Activated T-helper 1 cell treated with anti-CD3 and anti-CD28 coated beads, Interleukin-12 subunit alpha, Interleukin-12 subunit beta, Interleukin-2, Interleukin-4 antibody, amounts not matched to agents 30 ng/mL and 10 ng/mL and 1 ng/mL, durations not matched to agents 14 hours and 24 hours and 36 hours (primary cell): ENCODE measurements at places on chromosomes 2 and 18.

GRCh38 chr2:226903179-226903578, 67.3 kb downstream of the RHBDD1 start:
- H3K4me3 ChIP-seq, result no peak overlapping the region
- H3K4me1 ChIP-seq, result peaks cover 18% of the 10 kb centered on the region
- peaks cover 6% of the 10 kb centered on the region for H3K36me3 ChIP-seq
- H3K27me3 ChIP-seq, result no peaks in the 10 kb centered on the region

GRCh38 chr2:17309741-17310339, 208.4 kb downstream of the RAD51AP2 start:
- H3K36me3 ChIP-seq, result no peaks in the 10 kb centered on the region
- peaks cover 5% of the 10 kb centered on the region for H3K27me3 ChIP-seq
- H3K4me1 ChIP-seq, result peaks cover 8% of the 10 kb centered on the region
- H3K4me3 ChIP-seq, result no peak overlapping the region
- DNase-seq, result no peak

- peaks cover 4% of the 10 kb centered on the region for H3K27me3 ChIP-seq
- no peak overlapping the region for H3K4me3 ChIP-seq
- H3K4me1 ChIP-seq, result no peaks in the 10 kb centered on the region
- DNase-seq, result no peak
- H3K36me3 ChIP-seq, result no peaks in the 10 kb centered on the region
Measured at GRCh38 chr2:118654945-118655344, 192.5 kb downstream of the EN1 start.

DNA sequence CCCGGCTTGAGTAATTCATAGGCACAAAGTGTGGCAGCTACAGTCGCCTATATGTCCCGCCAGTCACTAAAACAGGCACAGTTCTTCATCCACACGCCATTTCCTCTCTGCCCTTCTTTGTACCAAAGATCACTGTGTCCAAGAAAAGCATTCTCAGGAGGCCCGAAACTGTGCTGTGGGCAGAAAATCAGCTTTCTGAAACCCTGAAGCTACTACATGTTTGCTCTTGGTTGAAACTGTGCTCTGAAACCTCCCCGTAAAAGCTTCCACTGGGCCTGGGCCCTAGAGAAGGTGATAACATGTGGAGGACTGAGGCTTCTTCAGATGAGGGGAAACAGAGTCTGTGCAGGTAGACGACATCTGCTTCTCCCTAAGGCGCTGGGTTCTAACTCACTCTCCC, 75.6 kb upstream of the ID2 start:
- DNase-seq, result no peak
- H3K36me3 ChIP-seq, result peaks cover 7% of the 10 kb centered on the region
- H3K27me3 ChIP-seq, result peaks cover 1% of the 10 kb centered on the region
- peaks cover 44% of the 10 kb centered on the region for H3K4me1 ChIP-seq
- no peak overlapping the region for H3K4me3 ChIP-seq
- no peak overlapping the region for H3K27ac ChIP-seq

DNA sequence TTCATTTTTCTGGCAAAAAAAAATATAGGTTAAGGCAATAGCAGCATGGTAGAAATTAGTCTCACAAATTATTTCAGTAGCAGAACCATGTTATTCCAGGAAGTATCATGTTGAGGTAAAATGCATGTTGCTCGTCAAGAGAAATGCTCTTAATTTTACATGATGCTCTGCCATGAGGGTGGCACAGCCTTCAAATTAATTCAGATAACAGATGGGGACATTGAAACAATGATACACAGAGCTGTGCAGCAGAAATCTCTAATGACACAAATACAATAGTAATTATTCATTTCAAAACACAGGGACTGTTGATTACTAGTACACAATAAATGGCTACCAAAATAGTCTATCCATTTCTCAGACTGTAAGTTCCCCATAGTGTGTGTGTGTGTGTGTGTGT, 24.8 kb downstream of the GAREM1 start:
- peaks cover 7% of the 10 kb centered on the region for H3K27me3 ChIP-seq
- no peak for DNase-seq
- no peak overlapping the region for H3K27ac ChIP-seq
- H3K4me3 ChIP-seq, result no peak overlapping the region
- H3K4me1 ChIP-seq, result no peaks in the 10 kb centered on the region
- H3K36me3 ChIP-seq, result no peaks in the 10 kb centered on the region

- peaks cover 13% of the 10 kb centered on the region for H3K4me1 ChIP-seq
- H3K36me3 ChIP-seq, result no peaks in the 10 kb centered on the region
- no peak for DNase-seq
Measured at GRCh38 chr18:63832470-63832869, 55.0 kb upstream of the SERPINB2 start.
